Right forelimb (tissue), 1 donor: ENCODE measurements at places on chromosomes 4 and X.
A peak's percentile ranks its signal among the peaks of the same experiment; 100 is the strongest.

DNA sequence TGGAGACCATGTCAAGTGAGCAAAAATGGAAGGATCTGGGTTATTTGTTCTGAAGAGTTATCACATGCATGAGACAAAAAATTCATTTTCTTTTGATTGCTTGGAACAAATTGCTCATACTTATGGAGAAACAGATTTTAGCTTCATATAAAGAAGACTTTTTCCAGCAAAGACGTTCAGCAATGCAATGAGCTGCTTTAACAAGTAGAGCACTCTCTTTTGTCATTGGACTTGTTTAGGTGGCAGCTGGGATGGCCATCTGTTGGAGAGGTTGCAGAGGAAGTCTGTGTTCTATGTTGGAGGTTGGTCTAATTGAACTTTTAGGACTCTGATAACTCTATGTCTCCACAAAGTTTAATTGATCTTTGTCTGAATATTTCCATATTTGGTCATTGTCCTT is 19.9 kb upstream of the CEP135 start:
- no peak for DNase-seq

DNA sequence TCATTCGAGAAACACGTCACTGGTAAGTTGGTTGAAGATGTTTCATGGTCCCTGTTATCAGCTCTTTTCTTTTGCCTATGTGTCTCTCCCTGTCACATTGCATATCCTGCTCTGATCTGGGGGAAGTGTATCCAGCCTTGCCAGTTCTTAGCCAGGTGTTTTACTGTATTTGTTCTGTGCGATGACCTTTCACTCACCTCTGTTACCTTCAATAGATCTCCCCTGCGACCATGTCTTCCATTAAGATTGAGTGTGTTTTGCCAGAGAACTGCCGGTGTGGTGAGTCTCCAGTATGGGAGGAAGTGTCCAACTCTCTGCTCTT is 2.6 kb downstream of the RGN start:
- no peak for DNase-seq

GRCh38 chrX:51917604-51918003 is 24.2 kb downstream of the MAGED1 start:
- no peak for DNase-seq

DNA sequence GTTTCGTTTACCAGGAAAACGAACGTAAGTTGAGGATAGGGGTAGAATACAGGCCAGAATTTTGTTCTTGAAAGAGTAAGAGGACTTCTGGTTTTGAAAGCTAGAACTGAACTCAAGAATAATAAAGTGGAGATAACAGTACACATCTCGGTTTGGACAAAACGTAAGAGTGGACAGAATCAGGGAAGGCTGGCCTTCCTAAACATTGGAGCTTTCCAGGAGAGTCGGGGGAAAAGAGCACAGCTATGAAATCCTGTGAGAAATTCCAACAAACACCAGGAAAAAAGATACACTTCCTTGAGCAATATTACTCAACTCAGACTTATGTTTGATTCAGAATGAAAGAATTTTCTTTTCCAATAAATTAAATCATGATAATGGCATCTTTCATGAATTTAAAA is 1.2 kb downstream of the CTSO start:
- no peak for DNase-seq

- no peak for DNase-seq
Measured at GRCh38 chr4:138972956-138973801, 42.4 kb upstream of the NOCT start.

DNA sequence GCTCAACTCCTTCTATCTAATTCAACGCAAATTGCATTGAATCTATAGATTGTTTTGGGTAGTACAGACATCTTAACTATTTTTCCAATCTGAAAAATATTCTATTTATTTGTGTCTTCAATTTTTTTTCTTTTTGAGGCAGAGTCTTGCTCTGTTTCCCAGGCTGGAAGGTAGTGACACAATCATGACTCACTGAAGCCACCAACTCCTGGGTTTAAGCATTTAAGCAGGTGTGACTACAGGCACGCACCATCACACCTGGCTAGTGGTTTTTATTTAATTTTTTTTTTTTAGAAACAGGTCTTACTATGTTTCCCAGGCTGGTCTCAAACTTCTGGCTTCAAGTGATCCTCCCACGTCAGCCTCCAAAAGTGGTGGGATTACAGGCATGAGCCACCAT is 98.3 kb downstream of the GK start:
- DNase-seq, result no peak

DNA sequence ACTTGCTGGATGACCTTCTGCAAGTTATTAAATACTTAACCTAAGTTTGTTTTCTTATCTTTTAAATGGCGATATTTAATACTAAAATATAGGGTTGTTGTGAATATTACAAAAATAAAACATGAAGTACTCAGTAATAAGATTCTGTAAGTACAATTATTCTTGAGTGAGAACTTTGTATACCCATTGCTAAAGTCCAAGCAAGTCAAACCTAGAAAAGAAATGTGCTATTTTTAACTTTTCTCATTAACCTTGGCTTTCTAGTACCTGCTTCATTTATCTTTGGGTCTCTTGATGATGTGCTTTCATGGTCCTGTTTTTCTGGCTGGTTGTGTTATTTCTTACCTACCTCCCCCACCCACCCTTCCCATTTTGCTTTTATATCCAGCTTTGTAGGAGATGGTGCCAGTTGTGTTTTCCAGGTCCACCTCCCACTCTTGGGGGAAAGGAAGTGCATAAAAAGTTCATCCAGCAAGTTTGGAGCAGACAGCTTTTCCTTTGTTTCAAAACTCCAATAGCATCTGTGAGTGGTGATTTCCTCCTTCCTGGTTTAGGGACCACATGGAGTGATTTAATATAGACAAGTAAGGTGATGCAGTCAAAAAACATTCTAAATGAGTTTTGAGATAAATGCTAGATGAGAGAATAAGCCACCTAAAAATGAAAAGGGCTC is 7.5 kb upstream of the CXCL8 start:
- no peak for DNase-seq

- DNase-seq, result no peak
Measured at GRCh38 chr4:141871086-141871770, 234.8 kb downstream of the IL15 start.

DNA sequence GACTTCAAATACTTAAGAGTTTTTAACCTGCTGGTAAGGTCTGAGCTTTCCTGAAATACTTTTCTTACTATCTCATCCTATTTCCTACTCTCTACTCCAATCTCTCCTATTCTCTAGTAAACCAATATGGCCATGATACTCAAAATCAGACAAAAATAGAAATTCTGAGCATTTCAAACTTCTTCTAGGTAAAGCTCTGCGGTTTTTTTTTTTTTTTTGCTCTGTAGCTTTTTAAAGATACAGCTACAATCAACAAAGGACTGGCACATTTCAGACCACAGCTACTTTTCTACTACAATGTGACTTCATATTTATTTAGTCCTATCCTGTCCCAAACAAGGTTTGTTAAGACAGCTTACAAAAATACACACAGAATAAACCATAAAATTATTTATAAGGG is 31.1 kb downstream of the MAML3 start:
- DNase-seq, result no peak

GRCh38 chr4:60216752-60217151 is 983.4 kb upstream of the ADGRL3 start:
- no peak for DNase-seq

DNA sequence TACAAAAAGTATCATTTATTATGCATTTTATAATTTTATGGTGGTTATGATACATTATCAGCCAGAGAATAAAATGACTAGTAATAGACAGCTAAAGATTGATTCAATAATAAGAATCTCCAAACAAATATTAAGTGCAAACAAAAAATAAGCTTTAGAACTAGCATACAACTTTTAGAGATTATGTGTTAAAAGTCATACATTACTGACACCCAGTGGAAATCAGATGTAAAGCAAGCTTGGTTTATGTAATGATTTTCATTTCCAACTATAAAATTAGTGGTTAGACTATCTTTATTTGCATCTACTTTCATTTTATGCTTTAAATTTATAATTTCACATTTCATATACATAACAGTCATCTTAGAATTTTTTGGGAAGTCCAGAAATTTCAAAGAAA is 57.7 kb downstream of the IL13RA2 start:
- DNase-seq, result no peak

DNA sequence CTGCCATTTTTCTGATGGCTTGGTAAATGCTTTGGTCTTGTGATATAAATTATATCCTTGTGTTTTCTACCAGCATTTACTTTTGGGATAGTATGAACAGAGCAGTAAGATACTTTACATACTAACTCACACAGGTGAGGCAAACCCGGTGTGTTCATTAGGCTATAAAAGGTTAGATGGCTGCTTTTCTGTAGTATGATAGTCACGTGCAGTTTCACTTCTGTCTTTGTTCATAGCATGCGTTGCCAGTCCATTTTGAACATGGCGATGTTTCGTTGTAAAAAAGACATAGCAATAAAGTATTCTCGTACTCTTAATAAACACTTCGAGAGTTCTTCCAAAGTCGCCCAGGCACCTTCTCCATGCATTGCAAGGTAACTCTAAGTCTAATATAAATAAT is 88.4 kb downstream of the KLHL8 start:
- DNase-seq, result no peak

GRCh38 chrX:47078129-47079043 is at the start of gene RGN:
Gene RGN, plus strand, starts transcription at chrX:47078443. Its CDS starts 2,702 bp downstream, at chrX:47081145.
- DNase-seq, result peak; percentile 41
